Parietal lobe (tissue), 2 donors: ENCODE measurements at places on chromosomes 16 and 17. TPM values are rescaled to one million over a fixed set of nuclear protein-coding genes. Genes with fewer than 3 reads are reported as not detected.

KIAA0513 gene
- total RNA-seq, result 66.4 TPM

SUZ12 gene
- total RNA-seq, result 32.6 TPM

TIGD7 gene
- total RNA-seq, result 24.1 TPM

LRRC36 gene
- 3.1 TPM for total RNA-seq

ARL4D gene
- 43.8 TPM for total RNA-seq
